Glutamatergic neuron (in vitro differentiated cells): ENCODE measurements at places on chromosomes 2 and 18.

GRCh38 chr18:26003817-26004216 is 86.6 kb downstream of the SS18 start:
- DNase-seq, result no peak

DNA sequence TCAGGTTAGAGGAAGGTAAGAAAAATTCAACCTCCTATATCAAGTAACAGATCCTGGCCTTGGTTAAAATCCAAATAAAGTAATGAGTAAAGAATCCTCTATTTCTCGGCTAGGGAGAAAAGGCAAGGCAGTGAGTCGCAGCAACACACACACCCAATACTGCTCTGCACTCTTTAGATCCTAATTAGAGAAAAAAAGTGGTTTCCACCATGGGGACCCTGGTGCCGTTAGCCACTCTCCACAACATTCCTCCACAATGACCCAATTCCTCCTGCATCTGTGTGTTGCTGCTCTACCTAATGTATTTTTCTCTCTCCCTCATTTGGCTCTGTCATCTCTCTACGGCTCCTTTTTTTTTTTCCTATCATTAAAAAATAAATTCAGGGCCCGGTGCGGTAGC is 462.7 kb downstream of the METTL4 start:
- DNase-seq, result no peak

DNA sequence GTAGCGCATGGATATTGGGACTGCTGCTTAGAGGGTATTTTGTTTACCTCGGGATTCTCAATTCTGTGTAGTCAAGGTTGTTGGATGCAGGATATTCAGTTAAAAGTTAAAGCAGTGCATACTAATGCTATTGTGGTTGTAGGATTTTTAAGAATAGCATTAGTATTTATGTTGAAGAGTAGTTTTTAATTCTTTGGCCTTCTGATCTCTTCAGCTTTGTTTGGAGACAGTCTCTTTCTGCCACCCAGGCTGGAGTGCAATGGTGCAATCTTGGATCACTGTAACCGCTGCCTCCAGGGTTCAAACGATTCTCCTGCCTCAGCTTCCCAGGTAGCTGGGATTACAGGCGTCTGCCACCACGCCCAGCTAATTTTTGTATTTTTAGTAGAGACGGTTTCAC is 1.5 kb downstream of the RHBDD1 start:
- DNase-seq, result no peak

GRCh38 chr2:179260224-179260623 is 4.4 kb downstream of the SESTD1 start:
- no peak for DNase-seq

DNA sequence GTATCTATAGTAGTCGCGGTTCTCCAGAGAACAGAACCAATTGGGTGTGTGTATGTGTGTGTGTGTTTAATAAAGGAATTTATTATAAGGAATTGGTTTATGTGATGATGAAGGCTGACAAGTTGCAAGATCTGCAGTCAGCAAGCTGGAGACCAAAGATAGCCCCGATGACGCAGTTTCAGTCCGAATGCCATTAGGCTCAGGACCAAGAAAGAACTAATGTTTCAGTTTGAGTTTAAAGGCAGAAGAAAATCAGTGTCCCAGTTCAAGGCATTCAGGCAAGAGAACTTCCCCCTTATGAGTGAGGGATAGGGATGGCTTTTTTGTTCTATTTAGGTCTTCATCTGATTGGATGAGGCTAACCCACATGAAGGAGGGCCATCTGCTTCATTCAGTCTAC is 221.6 kb downstream of the HNMT start:
- DNase-seq, result no peak

GRCh38 chr18:51162617-51163016 is 34.9 kb downstream of the MEX3C start:
- DNase-seq, result no peak

GRCh38 chr18:59143441-59143840 is 3.8 kb downstream of the SEC11C start:
- DNase-seq, result no peak

DNA sequence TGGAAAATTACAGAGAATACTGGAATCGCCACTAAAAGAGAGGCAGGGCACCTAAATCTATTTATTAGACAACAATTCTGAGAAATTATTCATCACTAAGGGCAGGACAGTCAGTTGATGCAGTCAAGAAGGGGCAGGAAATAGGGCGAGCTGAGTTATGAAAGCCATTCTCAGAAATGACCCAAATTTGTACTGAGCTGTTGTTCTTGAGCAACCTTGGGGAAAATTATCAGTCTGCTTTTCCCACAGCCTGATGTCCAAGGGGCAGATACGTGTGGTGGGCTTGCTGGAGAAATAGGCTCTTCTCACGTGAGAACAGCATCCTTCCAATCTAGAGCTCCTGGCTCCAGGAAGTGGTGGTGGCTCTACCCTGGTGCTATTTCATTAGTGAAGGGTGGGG is 38.6 kb downstream of the STON1 start:
- no peak for DNase-seq

DNA sequence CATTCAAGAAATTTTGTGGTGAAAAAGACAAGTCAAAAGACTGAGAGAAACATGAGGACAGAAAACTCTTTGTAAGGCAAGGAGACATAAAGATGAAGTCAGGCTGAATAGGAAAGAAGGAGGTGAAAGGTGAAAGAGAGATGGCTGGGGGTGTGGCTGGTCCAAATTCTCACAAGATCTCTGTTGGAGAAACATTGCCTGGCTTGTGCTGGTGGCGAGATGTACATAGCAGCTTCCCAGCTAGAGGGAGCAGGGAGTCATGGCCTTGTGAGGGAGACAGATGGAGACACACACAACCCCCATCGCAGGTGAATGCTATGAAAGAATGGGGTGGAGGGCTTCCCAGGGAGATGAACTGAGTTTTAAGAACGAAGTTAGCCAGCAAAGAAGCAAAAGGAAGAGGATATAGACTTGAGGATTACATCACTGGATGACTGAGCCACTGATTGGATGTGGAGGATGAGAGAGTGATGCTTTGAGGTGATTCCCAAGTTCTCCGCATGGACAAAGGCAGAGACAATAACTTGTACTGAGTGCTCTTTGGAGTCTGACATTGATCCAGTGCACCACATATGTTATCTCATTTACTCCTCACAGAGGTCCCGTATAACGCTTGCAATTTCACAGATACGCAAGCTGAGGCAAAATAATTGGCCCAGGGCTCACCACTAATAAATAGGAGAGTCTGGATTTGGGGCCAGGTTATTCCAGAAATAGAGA is 3.7 kb upstream of the EMX1 start:
- DNase-seq, result no peak

GRCh38 chr18:49534846-49535601 is 26.8 kb upstream of the LIPG start:
- no peak for DNase-seq

DNA sequence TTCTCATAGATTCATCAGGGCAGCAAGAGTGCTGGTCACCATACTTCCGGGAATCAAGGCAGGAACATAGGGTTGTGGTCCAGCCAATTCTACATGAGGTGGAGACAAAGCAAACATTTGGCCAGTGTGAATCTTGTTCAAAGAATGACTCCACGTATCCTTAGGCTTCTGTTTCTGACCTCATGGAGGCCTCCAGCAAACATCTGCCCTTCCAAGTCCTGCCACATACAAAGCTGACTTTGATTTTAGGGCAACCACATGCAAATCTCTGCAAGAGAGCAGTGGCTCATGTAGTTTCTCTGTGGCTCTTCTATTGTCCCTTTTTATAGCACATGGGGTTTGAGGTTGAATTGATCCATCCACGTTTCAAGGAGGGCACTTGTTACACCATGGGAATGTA is 132.1 kb upstream of the MMADHC start:
- DNase-seq, result no peak
